Effector CD8-positive, alpha-beta T cell (primary cell): ENCODE measurements at places on chromosomes 16 and 17.

DNA sequence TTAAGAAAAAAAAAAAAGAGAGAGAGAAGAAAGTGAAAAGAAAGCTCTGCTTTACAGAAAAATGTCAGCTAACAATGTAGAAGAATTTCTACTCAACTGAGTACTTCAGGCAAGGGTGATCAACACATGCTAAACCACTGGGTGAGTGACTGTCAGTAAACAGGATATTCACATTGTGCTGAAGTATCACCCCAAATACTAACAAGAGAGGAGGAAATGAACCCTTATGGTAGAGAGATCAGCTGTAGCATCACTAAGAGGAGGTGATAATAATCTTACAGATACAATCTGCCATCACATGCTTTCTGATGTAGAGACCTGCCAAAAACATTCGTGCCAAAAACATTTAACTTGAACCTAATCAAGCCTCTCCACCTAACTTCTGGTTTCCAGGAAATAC lies 30.7 kb upstream of the ICAM2 start:
- DNase-seq: no peak

- no peak for DNase-seq
Measured at GRCh38 chr17:81803728-81804558, at the start of gene GCGR. TSS of gene GCGR (plus strand) at chr17:81804150. CDS start at chr17:81809019, 4,869 bp downstream.

DNA sequence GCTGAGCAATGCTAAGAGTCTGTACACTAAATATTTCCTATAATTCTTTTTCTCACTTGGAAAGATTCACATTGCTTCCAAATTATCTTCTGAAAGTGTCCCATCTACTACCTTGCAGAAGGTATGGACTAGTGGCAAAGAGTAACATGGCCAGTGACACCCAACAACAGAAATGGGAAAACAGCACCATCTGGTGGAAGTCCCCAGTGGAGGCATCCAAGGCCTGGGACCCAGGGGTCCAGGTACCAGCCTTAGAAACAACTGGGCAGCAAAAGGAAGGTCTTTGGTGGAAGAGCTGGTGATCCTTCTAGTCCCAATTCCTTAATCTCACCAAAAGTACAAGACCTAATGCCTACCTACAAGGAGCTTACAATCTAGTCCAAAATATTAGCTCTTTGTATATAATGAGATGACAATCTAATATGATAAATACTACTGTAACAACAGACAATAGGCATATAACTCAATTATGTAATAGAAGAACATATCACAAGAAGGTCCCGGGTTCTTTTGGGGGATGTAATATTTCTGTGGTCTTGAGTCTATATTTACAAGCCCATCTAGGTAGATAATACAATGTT lies 55.3 kb downstream of the SKAP1 start:
- DNase-seq: no peak

- no peak for DNase-seq
Measured at GRCh38 chr16:17298238-17298637, 172.5 kb downstream of the XYLT1 start.

- no peak for DNase-seq
Measured at GRCh38 chr17:1137465-1137894, 42.3 kb downstream of the ABR start.

DNA sequence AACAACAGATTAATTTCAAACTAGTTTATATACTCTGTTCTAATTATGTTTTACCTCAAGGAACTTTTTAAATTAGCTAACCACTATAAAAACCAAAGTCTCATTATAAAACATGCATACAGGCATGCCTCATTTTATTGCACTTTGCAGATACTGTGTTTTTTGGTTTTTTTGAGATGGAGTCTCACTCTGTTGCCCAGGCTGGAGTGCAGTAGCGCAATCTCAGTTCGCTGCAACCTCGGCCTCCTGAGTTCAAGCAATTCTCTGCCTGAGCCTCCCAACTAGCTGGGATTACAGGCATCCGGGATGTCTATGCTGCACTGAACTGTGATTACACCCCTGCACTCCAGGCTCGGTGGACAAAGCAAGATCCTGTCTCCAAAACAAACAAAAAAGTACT lies 8.8 kb upstream of the JPT1 start:
- DNase-seq: no peak

- DNase-seq: peak; percentile 48
Measured at GRCh38 chr17:74199306-74200092, 4.0 kb upstream of the RPL38 start.

- no peak for DNase-seq
Measured at GRCh38 chr17:32763855-32764439, 113.0 kb downstream of the MYO1D start.

DNA sequence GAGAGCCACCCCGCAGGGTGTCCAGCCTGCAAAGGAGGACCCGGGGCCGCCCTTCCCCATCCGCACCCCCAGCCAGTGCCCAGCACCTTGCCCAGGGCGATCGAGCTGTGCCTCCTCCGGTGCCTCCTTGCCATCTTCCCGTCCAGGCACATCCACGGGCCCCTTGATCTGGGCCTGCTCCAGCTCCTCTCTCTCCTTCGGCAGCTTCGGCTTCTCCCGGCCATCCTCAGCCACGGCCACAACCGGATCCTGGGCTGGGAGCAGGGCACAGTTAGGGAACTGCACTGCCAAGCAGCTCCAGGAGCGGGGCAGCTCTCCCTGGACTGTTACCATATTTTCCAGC lies 13.8 kb downstream of the NDUFAF8 start:
- DNase-seq: no peak

DNA sequence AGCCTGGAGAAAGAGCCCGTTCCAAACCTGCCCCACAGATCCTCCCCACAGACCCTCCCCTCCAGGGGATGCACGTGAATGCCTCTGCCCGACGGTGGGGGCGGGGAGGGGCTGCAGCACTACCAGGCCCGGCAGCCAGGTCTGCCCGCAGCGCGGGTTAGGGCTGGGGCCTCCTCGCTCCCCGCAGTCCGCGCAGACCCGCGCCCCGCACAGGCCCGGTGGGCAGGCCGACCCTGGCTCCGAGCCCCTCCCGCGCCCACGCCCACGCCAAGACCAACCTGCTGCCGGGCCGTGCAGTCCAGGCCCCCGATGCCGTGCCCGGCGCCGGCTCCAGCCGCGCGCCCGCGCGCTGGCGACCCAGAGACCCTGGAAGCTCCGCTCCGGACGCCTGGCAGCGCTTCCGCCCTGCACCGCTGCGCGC lies at the start of gene RPUSD1:
Gene RPUSD1, minus strand, starts transcription at position 404 of the 421 bp plus-strand sequence. CDS start 644 bp downstream, outside the sequence.
- no peak for DNase-seq

DNA sequence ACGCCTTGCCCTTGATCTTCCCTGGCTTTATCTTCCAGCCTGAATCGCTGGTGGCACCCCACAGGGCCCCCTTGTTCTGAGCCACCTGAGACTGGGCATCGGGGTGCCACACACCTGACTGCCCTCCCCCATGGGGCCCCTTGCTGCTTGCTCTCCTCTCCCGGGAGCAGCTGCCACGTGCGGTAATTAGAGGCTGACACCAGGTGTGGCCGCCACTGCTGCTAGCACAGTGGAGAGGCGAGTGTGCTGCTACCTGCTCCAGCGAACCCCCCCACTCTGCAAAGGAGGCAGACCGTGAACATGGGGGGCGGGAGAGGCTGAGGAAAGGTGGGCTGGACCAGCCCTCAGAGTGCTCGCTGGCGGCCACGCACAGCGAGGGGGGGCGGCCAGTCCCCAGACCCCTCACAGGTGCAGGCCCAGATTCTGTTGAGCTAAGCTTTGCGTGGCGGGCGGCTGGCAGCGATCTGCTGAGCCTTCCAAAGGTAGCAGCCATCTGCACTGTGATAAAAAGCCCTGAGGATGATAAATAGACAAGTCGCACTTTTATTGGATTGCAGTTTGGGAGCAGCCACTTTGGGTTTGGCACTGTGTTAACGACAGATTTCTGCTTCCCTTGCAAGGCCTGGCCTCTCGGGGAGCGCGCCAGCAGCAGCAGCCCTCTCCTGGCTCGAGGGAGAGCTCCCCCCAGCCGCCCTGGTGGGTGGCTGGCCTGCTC lies 167.9 kb upstream of the GSE1 start:
- no peak for DNase-seq

DNA sequence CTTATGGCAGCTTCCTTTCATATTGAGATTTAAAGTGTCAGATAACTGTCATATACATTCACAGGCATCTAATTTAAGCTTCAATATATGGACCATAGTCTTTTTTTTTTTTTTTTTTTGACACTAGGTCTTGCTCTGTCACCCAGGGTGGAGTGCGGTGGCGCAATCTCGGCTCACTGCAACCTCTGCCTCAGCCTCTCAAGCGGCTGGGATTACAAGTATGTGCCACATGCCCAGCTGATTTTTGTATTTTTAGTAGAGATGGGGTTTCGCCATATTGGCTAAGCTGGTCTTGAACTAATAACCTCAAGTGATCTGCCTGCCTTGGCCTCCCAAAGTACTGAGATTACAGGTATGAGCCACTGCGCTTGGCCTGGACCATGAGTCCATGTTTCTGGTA lies 13.6 kb downstream of the CEP95 start:
- no peak for DNase-seq

DNA sequence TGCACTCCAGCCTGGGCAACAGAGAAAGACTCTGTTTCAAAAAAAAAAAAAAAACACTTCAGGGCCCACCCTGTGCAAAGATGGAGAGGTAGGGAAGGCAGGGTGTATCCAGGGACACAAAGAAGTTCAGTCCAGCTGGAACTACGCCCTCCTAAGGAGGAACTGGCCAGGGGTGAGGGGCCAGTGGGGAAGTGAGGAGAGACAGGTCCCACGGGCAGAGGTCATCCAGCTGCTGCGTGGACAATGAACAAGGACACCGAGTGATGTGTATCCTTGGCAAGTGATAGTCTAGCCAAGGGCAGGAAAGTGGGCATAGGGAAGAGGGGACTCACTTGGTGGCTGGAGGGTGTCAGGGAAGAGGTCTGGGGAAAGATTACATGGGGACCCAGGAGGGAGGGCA lies 9.4 kb upstream of the RIPOR1 start:
- no peak for DNase-seq

DNA sequence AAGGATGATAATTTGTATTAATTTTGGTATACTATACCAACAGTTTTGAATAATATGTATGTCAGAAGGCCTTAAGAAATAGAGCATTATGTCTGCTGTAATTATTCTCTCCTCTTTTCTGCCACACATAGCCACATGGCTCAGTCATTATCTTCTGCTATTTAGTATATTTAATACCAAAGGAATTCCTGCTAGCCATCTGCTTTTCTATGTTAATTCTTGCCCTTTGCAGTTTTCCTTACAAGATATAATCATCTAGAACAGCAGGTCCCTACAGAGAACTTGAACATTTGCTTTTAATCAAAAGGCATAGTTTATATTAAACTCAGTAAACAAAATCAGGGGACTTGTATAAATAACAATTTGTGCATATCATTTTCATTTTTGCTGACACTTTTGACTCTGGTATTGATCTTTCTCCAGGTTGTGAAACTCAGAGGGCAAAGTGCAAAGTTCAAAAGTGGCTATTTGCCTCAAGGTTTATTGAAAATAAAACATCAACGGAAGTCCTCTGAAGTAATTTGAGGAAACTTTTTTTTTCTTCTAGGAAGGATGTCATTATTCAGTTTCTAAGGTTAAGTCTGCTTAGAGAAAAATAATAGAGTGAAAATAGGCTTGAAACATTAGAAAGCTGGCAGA lies 702.0 kb downstream of the KCNJ2 start:
- no peak for DNase-seq

GRCh38 chr16:85844786-85845185 lies 45.3 kb downstream of the COX4I1 start:
- no peak for DNase-seq

DNA sequence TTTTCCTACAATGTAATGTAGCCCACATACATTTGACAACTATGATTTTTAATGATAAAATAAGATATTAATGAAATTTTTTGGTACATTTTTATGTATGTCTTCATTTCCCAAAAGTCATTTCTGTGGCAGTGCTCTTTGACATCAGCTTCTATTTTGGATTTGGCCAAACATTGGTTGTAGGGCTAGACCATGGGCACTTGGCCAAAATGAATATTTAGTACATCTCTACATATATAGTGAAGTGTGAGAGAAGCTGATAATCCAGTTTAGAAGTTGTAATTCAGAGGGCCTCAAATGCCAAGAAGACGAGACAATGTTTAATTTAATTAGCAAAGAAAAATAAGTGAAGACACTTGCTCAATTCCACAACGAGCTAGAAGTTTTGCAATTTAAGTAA lies 724.9 kb upstream of the SOX9 start:
- no peak for DNase-seq

GRCh38 chr17:45686250-45686649 lies 97.9 kb upstream of the CRHR1 start:
- DNase-seq: no peak

DNA sequence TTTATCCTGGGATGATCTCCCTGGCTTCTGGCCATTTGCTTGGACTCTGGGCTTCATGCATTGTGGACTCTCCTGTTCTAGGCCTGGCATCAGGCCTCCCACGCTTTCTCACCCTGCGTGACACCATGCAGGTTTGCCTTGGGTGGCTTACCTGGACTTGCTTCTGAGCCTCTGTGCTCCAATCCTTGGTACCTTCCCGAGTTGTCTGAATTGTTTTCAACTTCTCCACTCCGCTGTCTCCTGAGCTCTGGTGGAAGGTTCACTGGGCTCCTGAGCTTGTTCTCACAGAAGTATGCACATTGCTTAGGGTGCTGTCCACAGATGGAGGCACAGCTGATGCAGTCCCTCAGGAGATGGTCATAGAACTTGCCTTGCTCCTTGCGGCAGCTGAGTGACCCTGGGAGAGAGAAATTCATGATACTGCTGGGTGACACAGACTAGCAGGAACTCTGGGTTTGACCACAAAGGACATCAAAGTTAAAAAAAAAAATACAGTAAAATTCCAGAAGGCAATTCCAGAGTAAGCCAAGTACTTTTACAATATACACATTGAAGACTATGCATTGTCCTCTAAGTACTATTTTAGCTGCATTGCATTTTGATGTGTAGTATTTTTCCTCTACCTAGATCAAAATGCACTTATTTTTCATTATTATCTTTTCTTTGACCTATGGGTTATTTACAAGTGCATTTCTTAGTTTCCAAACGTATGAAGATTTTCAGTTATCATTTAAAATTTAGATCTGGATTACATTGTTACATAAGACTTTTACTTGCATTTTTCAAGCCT lies 23.1 kb downstream of the TNFRSF13B start:
- DNase-seq: no peak

- no peak for DNase-seq
Measured at GRCh38 chr16:47026492-47026891, 53.0 kb upstream of the DNAJA2 start.

DNA sequence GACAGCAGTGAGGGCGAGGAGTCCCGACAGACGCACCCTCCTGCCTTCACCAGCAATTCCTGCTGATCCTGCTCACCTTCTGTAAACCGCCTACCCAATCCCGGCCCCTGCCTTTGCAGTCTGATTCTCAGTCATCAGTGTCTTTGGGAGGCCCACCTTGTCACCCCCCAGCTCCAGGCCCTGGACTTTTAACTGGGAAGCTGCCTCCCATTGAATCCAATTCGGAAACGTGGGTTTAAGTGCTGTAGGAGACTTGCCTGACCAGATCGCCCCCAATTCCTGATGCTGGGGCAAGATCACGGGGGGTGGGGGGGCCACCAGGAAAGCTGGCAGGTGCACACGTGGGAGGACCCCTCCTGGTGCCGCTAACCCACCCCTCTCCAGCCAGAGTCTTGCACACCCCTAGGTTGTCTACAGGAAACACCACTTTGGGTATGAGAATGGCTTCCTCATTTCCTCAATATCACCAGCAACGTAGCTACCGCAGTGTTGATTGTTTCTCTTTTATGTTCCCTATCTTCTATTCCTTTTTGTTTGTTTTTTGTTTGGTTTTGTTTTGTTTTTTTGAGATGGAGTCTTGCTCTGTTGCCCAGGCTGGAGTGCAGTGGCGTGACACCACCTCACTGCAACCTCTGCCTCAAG lies 46.6 kb upstream of the CMIP start:
- DNase-seq: no peak

GRCh38 chr17:41340934-41341861 lies 9.4 kb downstream of the KRT33A start:
- no peak for DNase-seq
